Stimulated activated CD8-positive, alpha-beta memory T cell treated with anti-CD3 and anti-CD28 coated beads, Interleukin-7, amount 100 ng/mL, for 1 hour (primary cell): ENCODE measurements at places on chromosomes 2 and 18.

DNA sequence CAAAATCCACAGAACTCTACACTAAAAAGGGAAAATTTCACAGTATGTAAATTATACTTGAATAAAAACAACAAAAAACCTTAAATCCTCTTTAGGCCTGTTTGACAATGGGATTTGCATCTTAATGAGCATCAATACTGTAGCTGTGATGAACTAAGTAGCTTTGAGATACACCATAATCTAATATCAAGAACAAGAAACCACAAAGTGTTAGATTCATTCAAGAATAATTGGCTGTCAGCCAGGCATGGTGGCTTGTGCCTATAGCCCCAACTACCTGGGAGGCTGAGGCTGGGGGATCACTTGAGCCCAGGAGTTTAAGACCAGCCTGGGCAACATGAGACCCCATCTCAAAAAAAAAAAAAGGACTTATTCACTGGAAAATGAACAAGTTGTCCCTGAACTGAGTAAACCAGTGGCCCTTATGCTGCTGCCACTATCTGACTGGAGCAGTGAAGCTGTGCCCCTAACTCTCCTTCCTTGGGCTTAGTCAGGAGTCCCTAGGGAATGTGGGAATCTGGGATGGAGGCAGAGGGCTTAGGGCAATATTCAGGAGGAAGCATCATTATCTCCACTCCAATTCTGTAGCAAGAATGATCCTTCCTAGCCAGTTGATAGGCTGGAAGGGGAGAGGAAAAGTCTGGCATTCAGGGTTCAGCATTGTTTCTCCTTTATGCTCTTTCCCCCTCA is 88.5 kb downstream of the PRKCE start:
- no peak for DNase-seq

GRCh38 chr2:193806088-193806774 is 1611.5 kb upstream of the TMEFF2 start:
- DNase-seq = no peak

DNA sequence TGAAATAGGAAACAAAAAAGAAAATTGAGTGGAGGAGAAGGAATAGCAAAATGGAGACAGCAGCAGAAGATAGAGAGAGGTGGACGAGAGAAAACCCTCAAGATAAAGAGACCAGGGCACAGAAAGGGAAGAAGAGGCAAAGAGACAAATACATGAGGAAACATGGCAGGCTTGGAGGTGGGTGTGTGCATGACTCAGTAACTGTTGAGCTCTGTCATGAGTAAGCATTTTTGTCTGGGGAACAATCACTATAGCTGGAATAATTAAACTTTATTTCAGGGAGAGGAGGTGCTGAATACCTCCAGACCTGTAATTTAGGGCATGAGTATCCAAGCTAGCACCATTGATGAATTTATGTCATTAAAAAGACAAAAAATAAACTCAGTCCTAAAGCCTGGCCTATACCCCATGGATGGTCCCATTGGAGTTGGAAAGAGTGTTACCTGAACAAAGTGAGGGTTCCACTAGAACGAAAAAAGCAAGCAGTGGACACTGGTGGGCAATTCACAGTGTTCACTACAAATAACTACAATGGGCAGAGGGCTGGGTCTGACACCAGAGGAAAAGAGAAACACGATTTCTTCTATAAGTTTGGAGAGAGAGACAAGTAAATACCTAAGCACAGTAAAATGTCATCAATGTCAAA is 145.5 kb downstream of the ADCYAP1 start:
- no peak for DNase-seq

- no peak for DNase-seq
Observed at GRCh38 chr18:62282188-62282629, 42.9 kb upstream of the TNFRSF11A start.
